Ureter (tissue), 1 donor: ENCODE measurements at places on chromosomes 5 and 9. TPM values are rescaled to one million over a fixed set of nuclear protein-coding genes. Genes with fewer than 3 reads are reported as not detected.

The PCDH12 gene
- 7.4 TPM for total RNA-seq

The CATSPER3 gene
- total RNA-seq = 0.99 TPM

The SUSD3 gene
- 3.0 TPM for total RNA-seq

The MARVELD2 gene
- 32.4 TPM for total RNA-seq

The ADAMTSL2 gene
- total RNA-seq = 8.8 TPM

The WWC1 gene
- 95.2 TPM for total RNA-seq

The GABRA1 gene
- not detected for total RNA-seq

The PNPLA7 gene
- total RNA-seq = 9.7 TPM

The SLC25A48 gene
- total RNA-seq = not detected

The ARHGEF39 gene
- 1.0 TPM for total RNA-seq

The GFI1B gene
- total RNA-seq = not detected

The MINAR2 gene
- not detected for total RNA-seq

The LCN15 gene
- total RNA-seq = not detected

The DOCK2 gene
- total RNA-seq = 22.4 TPM

The TCF7 gene
- total RNA-seq = 3.6 TPM

The ASTN2 gene
- 19.6 TPM for total RNA-seq

The PDE8B gene
- total RNA-seq = 10.1 TPM

The ARRDC1 gene
- 118 TPM for total RNA-seq

The FRMD3 gene
- 16.8 TPM for total RNA-seq

The SLIT3 gene
- total RNA-seq = 67.0 TPM

The BHMT2 gene
- 18.3 TPM for total RNA-seq

The AMACR gene
- 15.2 TPM for total RNA-seq

The ZNF484 gene
- total RNA-seq = 17.8 TPM
